ENCODE measurements at places on chromosomes 5 and 9.

- no peak for DNase-seq
Measured at GRCh38 chr5:173792781-173793547, 95.2 kb upstream of the CPEB4 start.

- DNase-seq, result no peak
Measured at GRCh38 chr9:18798106-18798505, 234.9 kb downstream of the SAXO1 start.

DNA sequence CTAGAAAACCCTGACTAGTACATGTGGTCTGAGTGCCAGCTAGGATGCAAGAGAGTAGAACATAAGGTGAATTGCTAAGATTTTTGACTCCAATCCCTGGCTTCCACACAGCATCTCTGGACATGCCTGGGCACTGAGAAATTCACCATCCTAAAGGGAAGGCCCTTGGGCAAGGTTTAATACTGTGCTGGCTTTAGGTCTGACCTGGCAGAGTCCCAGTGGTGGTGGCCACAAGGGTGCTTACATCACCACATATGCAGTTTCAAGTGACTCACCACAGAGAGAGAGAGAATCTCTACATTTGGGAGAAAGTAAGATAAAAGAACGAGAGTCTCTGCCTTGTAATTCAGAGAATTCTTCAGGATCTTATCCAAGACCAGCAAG, 661.6 kb upstream of the C9orf72 start:
- DNase-seq, result peak; percentile 82

DNA sequence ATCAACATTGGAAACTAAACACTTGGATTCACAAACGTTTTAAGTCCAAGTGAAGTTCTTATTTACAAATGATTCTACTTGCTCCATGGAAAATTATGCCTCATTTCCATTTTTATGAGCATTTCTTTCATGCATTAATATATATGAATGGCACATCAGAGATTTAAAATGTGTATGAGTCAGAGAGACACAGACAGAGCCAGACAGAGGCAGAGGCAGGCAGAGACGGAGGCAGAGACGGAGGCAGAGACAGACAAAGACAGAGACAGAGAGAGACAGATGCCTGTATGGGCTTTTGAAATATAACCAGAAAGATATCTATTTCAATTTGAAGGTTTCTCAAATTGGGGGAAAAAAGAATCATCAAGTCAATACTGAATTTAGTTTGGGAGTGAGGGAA, 649.0 kb downstream of the PTPRD start:
- no peak for DNase-seq

- DNase-seq, result no peak
Measured at GRCh38 chr5:66459728-66460127, 136.5 kb upstream of the MAST4 start.

- no peak for DNase-seq
Measured at GRCh38 chr9:6426117-6426516, 13.1 kb downstream of the UHRF2 start.

GRCh38 chr5:146218168-146218567, 14.8 kb downstream of the RBM27 start:
- DNase-seq, result no peak

DNA sequence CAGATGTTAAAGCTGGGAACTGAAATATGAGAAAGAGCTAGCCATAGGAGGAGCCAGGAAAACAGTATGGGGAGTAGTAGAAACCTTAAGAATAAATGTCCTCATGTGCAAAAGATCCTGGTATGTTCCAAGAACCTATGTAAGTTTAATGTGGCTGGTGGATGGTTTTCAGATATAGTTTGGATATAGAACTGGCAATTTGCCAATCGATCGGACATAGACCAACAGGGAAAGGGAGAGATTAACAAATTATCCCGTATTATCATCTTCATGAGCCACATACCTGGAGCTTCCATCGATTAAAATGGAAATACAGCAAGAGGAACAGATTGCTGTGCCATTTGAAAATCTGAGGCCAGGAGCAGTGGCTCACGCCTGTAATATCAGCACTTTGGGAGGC, 388.7 kb downstream of the PRELID2 start:
- DNase-seq, result no peak

GRCh38 chr5:116404016-116404415, 170.6 kb downstream of the SEMA6A start:
- no peak for DNase-seq

- no peak for DNase-seq
Measured at GRCh38 chr5:21802869-21803490, 1050.2 kb downstream of the CDH12 start.

DNA sequence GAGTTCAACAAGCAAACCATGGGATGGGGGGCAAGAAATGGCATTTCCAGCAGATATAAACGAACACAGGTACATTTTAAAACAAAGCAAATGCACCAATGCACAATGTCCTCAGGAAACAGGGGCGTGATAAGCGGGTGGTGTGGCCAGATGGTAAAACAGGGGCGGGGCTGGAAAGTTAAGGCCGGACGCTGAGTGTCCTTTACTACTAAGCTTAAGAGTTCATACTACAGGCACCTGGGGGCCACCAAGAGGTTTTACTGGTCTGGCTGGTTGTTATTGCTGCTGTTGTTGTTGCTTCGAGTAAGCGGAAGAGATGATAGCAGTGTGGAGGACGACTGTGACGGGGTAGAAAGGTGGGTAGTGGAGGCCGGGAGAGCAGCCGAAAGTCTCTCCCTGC, 99.8 kb downstream of the ATPSCKMT start:
- no peak for DNase-seq

- peak; percentile 62 for DNase-seq
Measured at GRCh38 chr5:96256795-96257470, 176.1 kb downstream of the PCSK1 start.

DNA sequence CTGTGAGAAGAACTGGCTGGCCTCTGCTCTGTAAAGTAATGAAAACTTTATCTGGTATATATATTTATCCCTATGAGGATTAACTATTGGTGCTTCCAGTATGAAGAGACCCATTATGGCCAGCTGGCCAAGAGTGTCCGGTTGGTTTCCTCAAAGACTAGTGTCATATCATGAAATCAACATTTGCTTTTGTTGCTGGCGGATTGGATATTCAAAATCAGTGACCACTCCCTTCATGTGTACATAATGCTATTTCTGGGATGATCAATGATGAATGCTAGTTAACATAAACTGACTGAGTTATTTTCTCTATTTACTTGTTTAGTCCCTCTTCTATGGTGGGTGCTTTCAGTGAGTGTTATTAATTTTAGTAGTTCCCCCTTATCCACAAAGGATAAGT, 60.8 kb upstream of the NUDT12 start:
- no peak for DNase-seq

- DNase-seq, result peak; percentile 67
Measured at GRCh38 chr5:139708877-139709581, 60.9 kb downstream of the CXXC5 start.

DNA sequence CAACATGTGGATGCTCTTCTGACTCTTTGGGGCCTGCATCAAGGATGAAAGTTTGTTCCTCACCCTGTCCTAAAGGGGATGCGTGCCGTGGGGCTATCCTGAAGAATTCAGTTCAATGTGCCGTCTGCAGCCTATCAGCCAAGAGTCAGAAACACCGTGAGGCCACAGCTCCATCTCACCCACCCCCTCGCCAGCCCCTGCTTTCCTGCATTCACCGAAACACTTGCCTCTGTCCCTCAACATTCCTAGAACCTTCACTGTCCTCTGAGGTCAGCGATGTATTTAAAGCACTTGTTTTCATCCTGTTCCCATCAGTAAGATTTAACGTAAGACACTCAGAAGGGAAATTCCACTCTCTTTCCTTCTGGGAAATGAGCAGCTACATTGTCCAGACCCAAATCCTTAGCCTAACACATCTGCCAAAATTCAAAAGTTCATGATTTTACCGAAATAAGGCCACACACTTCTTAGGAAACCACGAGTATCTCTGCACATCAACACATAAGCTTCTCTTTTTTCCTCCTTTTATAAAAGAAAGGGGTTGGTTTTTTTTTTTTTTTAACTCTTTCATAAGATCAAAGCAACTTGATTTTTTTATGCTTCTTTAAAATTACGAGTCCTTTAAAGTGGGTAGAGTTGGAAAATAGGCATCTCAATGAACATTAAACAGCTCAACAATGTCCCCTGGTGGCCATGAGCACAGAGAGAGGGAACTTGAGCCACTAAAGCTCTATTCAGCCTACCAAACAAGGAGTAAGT, 100.7 kb downstream of the SUSD1 start:
- DNase-seq, result peak; percentile 45

GRCh38 chr9:35856882-35857281, 13.3 kb downstream of the OR13J1 start:
- DNase-seq, result no peak

All from urothelium cell line (cell line).